Fibroblast of villous mesenchyme (primary cell): ENCODE measurements at places on chromosomes 12 and 14.

GRCh38 chr12:104769144-104769561 lies 188.9 kb downstream of the SLC41A2 start:
- DNase-seq, result no peak

DNA sequence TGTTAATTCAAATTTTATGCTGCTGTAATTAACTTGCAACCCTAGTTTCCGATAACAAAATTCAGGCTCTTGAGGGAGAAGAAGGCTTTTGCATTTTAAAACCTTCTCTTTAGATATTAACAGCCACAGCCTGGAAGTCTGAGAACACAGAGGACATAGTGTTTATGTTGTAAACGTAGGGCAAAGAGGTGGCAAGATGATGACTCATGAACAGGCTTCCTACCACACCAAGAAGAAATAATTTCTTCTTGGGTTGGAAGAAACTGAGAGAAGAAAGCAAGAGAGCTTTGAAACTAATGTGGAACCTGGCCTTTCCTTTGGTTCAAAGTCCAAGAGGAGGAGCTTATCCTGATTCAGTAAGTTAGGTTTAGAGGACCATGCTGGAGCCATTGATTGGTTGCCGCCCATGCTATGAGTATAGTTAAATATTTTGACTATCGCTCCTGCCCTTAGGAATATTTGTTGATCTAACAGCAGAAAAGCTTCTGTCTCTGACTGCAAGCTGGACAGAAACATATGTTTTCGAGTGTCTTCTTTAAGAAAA lies 31.8 kb downstream of the CCDC198 start:
- no peak for DNase-seq

- DNase-seq, result peak; percentile 84
These were observed 50.0 kb downstream of the KDM2B start for GRCh38 chr12:121530600-121531355.

DNA sequence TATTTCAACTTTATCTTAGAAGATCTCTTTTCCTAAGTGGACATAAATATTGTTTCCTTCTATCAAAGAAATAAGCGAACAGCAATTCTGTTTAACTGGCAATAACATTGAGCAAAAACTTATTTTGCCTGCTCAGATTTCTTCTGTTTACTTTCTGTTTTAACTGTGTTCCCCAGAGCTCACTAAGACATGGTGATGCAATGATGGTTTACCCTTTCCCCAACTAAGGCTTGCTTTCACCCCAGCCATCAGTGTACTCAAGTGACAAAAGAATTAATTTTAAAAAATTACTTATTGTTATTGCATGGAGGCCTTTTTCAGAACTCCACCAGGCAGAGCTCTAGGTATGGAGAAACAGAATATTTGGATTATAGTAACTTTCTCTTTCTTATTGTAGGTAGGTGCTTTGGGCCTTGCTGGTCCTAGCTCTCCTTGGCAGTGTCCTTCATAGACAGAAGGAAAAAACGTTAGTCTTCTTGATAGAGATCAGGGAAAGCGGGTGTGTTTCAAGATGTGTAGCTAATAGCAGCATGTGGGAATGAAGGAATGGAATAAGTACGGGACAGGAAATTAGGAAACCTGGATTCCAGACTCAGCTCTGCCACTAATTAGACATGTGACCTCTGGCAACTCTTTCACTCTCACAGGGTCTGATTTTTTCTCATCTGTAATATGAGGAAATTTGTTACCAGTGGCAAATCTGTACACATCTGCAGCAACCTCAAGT lies 14.6 kb upstream of the DDHD1 start:
- DNase-seq, result peak; percentile 77

DNA sequence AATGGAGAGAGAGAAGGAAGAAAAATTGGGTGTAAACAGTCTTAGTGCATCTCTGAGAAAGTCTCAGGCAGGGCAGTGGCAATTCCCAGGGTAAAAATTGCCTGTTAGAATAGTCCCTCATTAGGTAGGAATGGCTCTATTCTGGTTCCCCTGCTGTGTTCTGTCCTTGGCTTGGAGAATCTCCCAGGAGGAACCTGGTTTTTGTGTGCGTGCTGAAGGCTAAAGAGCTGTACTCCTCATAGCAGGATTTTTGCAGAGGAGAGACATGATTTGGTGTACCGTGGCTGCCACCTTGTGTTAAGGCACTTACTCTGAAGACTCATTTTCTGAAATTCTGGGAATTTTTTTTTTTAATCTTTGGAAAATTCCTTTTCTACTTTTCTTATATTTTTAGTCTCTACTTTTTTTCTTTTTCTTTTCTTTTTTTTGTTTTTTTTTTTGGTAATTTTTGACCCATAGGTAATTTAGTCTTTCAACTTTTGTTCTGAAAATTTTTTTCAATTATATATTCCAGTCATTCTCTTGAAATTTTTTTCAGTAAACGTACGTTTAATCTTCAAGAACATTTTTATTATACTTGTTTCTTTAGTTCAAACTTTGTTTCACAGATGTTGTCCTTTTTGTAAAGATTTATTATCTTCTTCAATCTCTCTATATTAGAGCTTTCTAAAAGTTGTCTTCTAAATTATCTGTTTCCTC lies 63.8 kb downstream of the FBXO33 start:
- DNase-seq, result peak; percentile 80

DNA sequence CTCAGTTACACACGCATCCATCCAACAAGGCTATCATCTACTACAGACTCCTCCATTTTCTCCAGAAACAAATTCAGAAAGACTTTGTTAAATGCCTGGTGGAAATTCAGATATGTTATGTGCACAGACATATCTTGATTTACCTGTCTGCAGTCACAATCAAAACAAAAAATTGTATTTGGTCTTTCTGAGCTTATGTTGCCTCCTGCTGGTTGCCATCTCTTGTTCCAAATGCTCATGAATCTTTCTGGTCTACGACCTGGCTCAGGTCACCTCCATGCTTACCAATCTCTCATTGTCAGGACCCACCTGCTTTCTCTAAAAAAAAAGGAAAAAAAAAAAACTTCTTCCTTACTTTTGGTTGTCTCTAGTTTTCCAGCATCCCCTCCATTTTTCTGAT lies 169.2 kb upstream of the PLXNC1 start:
- peak; percentile 41 for DNase-seq

GRCh38 chr14:73283608-73284379 lies 46.5 kb downstream of the PAPLN start:
- DNase-seq, result peak; percentile 34

DNA sequence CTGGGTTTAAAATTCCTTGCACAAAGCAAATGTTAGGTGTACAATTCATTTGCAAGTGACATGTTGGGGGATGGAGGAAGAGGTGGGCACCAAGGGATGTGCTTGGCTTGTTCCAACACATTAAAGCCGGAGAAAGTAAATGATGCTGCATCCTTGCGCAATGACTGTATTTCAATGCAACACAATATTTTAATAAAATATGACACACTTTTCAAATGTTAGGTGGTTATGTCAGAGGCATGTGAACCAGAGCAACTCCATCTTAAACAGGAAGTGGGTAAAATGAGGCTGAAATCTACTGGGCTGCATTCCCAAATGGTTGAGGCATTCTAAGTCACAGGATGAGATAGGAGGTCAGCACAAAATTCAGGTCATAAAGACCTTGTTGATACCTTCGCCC lies 53.6 kb upstream of the ARHGAP5 start:
- DNase-seq, result peak; percentile 23
